ENCODE measurements at places on chromosomes 1 and 21.

- no peak for DNase-seq
- no peak overlapping the region for H3K4me3 ChIP-seq
- H3K36me3 ChIP-seq = peaks cover 55% of the 10 kb centered on the region
- H3K4me1 ChIP-seq = peaks cover 11% of the 10 kb centered on the region
Measured at GRCh38 chr1:155678027-155678426, 10.5 kb downstream of the YY1AP1 start.

- no peak for DNase-seq
- no peaks in the 10 kb centered on the region for H3K36me3 ChIP-seq
- no peak overlapping the region for H3K4me3 ChIP-seq
- peaks cover 9% of the 10 kb centered on the region for H3K27me3 ChIP-seq
Measured at GRCh38 chr1:3542676-3543075, 68.6 kb downstream of the MEGF6 start.

GRCh38 chr1:107262467-107263286, 121.8 kb downstream of the NTNG1 start:
- DNase-seq = no peak
- H3K36me3 ChIP-seq = no peaks in the 10 kb centered on the region
- H3K4me1 ChIP-seq = no peaks in the 10 kb centered on the region
- no peak overlapping the region for H3K27ac ChIP-seq

DNA sequence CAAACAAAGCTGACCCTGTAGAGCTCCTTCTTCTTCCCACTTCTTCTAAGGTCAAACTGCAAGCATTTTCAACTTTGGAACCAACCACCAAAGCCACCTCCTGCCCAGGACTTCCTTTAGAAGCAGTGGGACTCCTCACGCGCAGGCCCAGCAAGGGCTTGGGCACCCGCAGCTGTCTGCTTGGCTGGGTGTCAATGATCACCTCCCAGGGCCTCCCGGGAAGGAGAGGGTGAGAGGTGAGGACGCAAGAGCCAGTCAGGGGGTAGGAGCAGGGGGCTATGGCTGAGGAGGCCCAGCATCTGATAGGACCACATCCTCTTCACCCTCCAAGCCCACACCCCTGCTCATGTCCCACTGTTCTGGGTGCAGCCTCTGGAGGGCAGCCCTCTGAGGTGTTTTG, 10.2 kb downstream of the KLHL21 start:
- peaks cover 36% of the 10 kb centered on the region for H3K36me3 ChIP-seq
- peaks cover 40% of the 10 kb centered on the region for H3K4me1 ChIP-seq
- H3K27ac ChIP-seq = no peak overlapping the region

GRCh38 chr21:38625000-38625399, 126.7 kb upstream of the ERG start:
- DNase-seq = no peak
- H3K4me3 ChIP-seq = no peak overlapping the region
- H3K4me1 ChIP-seq = no peaks in the 10 kb centered on the region

- no peak for DNase-seq
- H3K4me1 ChIP-seq = no peaks in the 10 kb centered on the region
- H3K27me3 ChIP-seq = peaks cover 32% of the 10 kb centered on the region
- no peak overlapping the region for H3K4me3 ChIP-seq
Measured at GRCh38 chr1:212646588-212646987, 38.0 kb downstream of the ATF3 start.

GRCh38 chr1:8217011-8217711, 100.8 kb upstream of the SLC45A1 start:
- peaks cover 14% of the 10 kb centered on the region for H3K4me1 ChIP-seq
- peaks cover 95% of the 10 kb centered on the region for H3K27me3 ChIP-seq
- no peaks in the 10 kb centered on the region for H3K36me3 ChIP-seq
- peak overlapping the region; percentile 51 for H3K4me3 ChIP-seq
- peak; percentile 26 for DNase-seq

- H3K4me1 ChIP-seq = no peaks in the 10 kb centered on the region
- H3K27me3 ChIP-seq = no peaks in the 10 kb centered on the region
- no peak overlapping the region for H3K4me3 ChIP-seq
- no peak overlapping the region for H3K27ac ChIP-seq
- DNase-seq = no peak
Measured at GRCh38 chr1:232047473-232047872, 420.9 kb downstream of the DISC1 start.

DNA sequence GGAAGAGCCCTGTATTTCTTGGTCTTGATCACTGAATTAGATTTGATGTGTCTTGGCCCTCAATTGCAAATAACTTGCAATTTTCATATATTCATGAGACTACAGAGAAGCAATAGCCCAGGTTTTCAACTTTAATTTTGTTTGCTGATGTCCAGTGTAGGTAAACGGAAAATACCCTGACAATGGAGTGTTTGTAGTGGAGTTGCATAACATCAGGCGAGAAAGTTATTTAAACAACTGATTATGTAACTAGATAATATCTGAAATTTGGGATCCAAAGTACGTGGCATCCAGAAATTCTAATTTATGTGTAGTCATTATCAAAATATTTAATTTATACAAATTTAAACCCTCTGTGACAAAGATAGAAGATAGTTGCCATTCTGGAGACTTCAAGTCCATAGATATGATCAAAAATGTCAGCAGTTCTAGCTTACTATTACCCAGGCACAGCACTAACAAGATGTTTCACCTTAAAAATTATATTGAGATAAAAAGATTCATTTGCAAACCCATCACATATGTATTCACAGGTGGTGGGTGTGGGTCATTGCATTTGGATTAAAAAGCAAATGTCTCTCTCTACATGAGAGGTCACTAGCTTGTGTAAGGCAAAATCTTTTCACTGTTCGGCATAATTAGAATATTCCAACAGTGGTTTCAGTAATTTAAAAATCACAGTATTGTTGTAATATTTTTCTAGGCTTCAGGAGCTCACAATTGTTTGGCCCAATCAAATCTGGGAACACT, 150.7 kb downstream of the KCTD3 start:
- H3K36me3 ChIP-seq = no peaks in the 10 kb centered on the region
- no peaks in the 10 kb centered on the region for H3K27me3 ChIP-seq
- H3K4me3 ChIP-seq = no peak overlapping the region
- H3K4me1 ChIP-seq = no peaks in the 10 kb centered on the region
- no peak overlapping the region for H3K27ac ChIP-seq

DNA sequence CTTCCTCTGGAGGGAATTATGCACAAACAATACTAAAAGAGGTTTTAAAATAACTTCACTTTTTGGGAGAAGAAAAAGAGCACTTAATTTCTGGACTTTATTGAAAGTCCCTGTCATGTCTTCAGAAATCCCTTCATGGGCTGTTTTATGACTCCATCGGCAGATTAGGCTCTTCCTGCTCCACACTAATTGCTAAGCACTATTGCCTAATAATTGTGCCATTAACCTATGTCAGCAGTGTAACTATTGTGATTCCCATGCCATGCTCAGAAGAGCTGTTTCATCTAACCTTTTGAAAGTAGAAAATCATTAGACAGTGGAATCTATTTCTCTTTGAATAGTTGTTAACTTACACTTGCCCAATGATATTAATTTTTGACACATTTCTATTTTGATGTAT, 489.3 kb upstream of the RUNX1 start:
- H3K27me3 ChIP-seq = peaks cover 6% of the 10 kb centered on the region

DNA sequence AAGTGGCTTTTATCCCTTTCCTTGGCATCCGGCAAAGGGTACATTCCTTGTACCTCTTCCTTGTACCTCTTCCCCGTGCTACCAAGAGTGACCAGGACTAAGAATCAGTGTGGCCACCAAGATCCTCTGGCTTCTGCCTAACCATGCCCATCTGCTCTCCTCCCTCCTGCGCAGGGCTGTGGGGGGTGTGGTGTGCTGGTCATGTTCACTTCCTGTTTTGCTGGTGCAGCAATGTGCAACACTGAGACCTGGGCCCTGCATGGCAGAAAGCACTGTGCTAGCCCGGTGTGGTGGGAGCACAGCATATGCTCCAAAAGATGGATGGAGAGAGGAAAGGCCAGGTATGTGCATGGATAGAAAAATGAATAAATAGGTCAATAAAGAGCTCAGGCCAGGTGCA, 33.3 kb upstream of the TENT5C start:
- H3K27me3 ChIP-seq = peaks cover 14% of the 10 kb centered on the region
- peak overlapping the region; percentile 38 for H3K27ac ChIP-seq
- no peaks in the 10 kb centered on the region for H3K36me3 ChIP-seq
- no peak overlapping the region for H3K4me3 ChIP-seq
- peaks cover 42% of the 10 kb centered on the region for H3K4me1 ChIP-seq
- peak; percentile 66 for DNase-seq

- H3K27ac ChIP-seq = no peak overlapping the region
- H3K4me3 ChIP-seq = no peak overlapping the region
- peaks cover 5% of the 10 kb centered on the region for H3K36me3 ChIP-seq
- peaks cover 21% of the 10 kb centered on the region for H3K4me1 ChIP-seq
- DNase-seq = no peak
- H3K27me3 ChIP-seq = peaks cover 51% of the 10 kb centered on the region
Measured at GRCh38 chr1:228753287-228753686, 18.0 kb downstream of the RHOU start.

DNA sequence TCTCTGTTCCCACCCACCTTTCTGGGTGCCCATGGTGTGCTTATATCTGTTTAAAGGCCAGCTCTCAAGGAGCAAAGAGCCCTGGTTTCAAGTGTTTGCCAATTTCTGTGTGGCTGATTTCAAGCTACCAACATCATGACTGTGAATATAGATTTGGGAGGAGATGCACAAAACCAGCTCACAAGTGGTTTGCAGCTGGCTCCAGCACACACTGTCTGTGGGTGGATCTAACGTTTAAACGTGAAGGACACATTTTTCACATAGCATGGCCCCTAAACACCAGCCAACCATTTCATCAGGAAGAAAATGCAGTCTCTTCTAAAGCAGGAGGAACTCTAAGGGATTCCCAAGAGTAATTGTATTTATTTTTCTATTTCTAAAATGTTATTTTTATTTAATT, 65.2 kb downstream of the FCRL5 start:
- no peaks in the 10 kb centered on the region for H3K4me1 ChIP-seq
- H3K36me3 ChIP-seq = no peaks in the 10 kb centered on the region
- H3K27ac ChIP-seq = no peak overlapping the region
- no peak overlapping the region for H3K4me3 ChIP-seq

DNA sequence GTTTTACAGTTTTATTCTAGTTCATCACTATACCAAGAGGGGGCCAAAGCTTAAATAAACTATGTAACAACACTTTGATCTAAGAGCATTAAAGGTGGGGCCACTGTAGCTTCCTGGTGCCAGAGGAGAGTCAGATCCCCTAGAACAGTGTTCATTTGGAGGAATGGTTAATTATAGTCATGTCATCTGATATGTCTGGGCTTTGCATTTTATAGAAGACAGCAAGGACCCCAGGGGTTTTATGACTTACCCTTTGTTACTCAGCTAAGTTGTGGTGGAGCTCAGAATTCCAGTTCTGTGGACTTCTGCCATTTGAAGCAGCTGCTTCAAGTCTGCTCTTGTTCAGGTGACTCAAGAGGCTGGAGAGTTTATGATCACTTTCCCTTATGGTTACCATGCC, 16.7 kb downstream of the KDM4A start:
- no peak overlapping the region for H3K4me3 ChIP-seq
- no peak for DNase-seq
- H3K27ac ChIP-seq = no peak overlapping the region
- H3K27me3 ChIP-seq = no peaks in the 10 kb centered on the region

GRCh38 chr1:56451491-56451890, 127.9 kb downstream of the PLPP3 start:
- no peaks in the 10 kb centered on the region for H3K4me1 ChIP-seq
- no peak overlapping the region for H3K27ac ChIP-seq
- no peaks in the 10 kb centered on the region for H3K36me3 ChIP-seq
- no peak overlapping the region for H3K4me3 ChIP-seq
- DNase-seq = no peak

GRCh38 chr1:84721152-84721551, 30.9 kb upstream of the SSX2IP start:
- no peak overlapping the region for H3K27ac ChIP-seq
- no peak for DNase-seq
- H3K4me3 ChIP-seq = no peak overlapping the region
- no peaks in the 10 kb centered on the region for H3K4me1 ChIP-seq

- DNase-seq = no peak
- no peak overlapping the region for H3K4me3 ChIP-seq
- no peaks in the 10 kb centered on the region for H3K4me1 ChIP-seq
Measured at GRCh38 chr21:36454093-36454531, 25.8 kb downstream of the CLDN14 start.

- DNase-seq = no peak
- no peaks in the 10 kb centered on the region for H3K4me1 ChIP-seq
- no peaks in the 10 kb centered on the region for H3K36me3 ChIP-seq
- no peak overlapping the region for H3K4me3 ChIP-seq
- no peaks in the 10 kb centered on the region for H3K27me3 ChIP-seq
Measured at GRCh38 chr1:190949939-190950338, 472.3 kb upstream of the BRINP3 start.

Measured in activated naive CD4-positive, alpha-beta T cell treated with anti-CD3 and anti-CD28 coated beads, Interleukin-2, amount 10 ng/mL, durations not matched to agents 7 days and 5 days (primary cell).